ENCODE measurements at places on chromosomes 2 and 18. TPM values are rescaled to one million over a fixed set of nuclear protein-coding genes. Genes with fewer than 3 reads are reported as not detected.

The EFHD1 gene
- 30.1 TPM for polyA plus RNA-seq

The SMYD1 gene
- polyA plus RNA-seq: 375 TPM

DNA sequence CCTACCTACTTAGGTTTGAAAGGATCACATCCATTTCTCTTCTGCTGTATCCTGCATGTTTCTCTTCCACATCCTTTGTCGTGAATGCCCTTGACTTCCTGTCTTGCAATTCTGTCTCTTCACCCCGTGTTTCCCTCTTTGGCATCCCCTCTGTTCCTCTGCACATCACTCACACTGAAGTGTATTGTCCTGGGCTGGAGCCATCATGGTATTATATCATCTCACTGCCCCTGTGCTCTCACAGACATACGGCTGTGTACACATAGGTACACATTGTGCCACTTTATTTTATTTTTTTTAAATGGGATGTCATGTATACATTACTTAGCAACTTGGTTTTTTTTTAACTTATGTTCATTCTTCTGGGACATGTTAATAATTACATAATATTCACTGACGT is 291.6 kb downstream of the ALPK2 start:
- no peak for DNase-seq

DNA sequence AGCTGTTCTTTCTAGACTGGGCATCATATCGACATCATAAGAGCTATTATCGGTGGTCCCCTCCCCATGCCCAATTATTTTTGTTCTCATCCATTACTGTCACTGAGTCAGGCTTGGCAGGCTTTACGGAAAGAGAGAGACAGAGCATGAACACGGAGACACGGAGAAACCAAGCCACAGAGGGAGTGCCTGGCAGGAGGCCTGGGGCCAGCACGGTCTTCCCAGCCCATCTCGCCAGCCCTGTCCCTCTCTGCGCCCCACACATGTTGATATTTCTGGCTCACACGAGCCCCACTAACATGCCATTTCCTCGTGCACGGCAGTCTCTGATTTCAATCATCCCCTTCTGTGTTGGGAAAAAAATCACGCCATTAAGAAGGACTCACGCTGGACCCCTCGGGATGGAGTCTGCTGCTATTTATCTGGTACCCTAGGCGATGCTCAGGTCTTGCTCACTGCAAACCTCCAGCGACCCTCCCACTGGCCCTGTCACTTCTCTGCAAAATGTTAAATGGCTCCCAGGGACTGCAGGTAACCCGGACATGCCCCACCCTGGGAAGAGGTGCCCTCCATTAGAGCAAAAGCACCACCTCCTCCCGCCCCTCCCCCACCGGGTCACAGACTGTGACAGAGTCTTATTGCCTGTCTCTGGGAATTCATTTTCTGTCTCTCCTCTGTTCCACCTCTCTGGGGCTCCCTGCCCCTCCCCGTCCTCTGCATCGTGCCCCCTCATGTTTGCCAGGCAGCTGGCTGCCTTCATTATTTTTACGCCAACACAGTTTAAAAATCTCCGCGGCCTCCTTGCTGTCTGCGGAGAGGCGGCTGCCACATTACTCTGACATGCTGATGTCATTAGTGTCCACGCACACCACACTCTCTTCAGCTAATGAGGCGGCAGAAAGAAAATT is 40.1 kb upstream of the GBX2 start:
- no peak for DNase-seq

GRCh38 chr2:98484121-98484557 is 39.5 kb downstream of the INPP4A start:
- no peak for DNase-seq

DNA sequence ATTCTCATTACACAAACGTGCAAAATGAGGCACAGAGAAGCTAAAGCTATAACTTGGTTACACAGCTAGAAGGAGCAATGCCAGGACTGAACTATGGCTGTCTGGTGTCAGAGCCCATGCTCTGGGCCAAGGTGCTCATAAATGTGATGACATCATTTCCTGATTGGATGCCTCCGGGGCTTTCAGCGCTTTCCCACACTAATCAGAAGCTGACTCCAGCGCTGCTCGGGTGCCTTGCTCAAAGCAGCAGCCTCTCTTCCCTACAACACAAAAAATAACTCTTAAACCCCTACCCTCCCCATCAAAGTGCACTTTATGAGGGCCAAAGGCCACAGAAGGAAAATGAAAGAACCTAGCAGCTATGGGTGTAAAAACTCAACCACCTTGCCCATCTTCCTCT is 90.7 kb downstream of the STK39 start:
- DNase-seq: no peak

- no peak for DNase-seq
Measured at GRCh38 chr2:50707196-50707595, 324.7 kb downstream of the NRXN1 start.

Data from forelimb muscle (tissue), 1 donor.